A549 treated with dexamethasone at 1 μM for 4 hours (cell line): ENCODE measurements at places on chromosomes 2 and 18. TPM values are rescaled to one million over a fixed set of nuclear protein-coding genes. Genes with fewer than 3 reads are reported as not detected.

UGT1A4 gene
- total RNA-seq, result 0.07 TPM in 1 of 5 replicates, not detected in the others

TDRD15 gene
- not detected in 5 replicates for total RNA-seq

CYTIP gene
- total RNA-seq, result 0.04 to 0.25 TPM (median 0.05 TPM) in 3 of 5 replicates, not detected in the others

DRC1 gene
- total RNA-seq, result 0.07 to 0.36 TPM (median 0.15 TPM) in 5 replicates

ANKRD23 gene
- total RNA-seq, result 0.46 to 2.5 TPM (median 1.5 TPM) in 5 replicates

SP140L gene
- 2.7 to 4.0 TPM (median 3.3 TPM) in 5 replicates for total RNA-seq

MROH2A gene
- total RNA-seq, result 0.14 to 0.37 TPM (median 0.30 TPM) in 5 replicates

LOXHD1 gene
- total RNA-seq, result not detected in 5 replicates

MRPS9 gene
- total RNA-seq, result 31.3 to 33.3 TPM (median 32.8 TPM) in 5 replicates

ABCG5 gene
- 0.03 TPM in 1 of 5 replicates, not detected in the others for total RNA-seq

RAD51AP2 gene
- not detected in 5 replicates for total RNA-seq

HOXD8 gene
- 5.0 to 5.4 TPM (median 5.3 TPM) in 5 replicates for total RNA-seq

AOX1 gene
- 5.0 to 6.8 TPM (median 5.4 TPM) in 5 replicates for total RNA-seq

GPBAR1 gene
- total RNA-seq, result 0.17 to 0.59 TPM (median 0.49 TPM) in 5 replicates
